Non-pigmented ciliary epithelial cell (primary cell): ENCODE measurements at places on chromosomes 13 and 19.

- no peak for DNase-seq
These were observed 2.1 kb upstream of the GRWD1 start for GRCh38 chr19:48443731-48444128.

GRCh38 chr13:28297341-28297740 lies 159.0 kb downstream of the PAN3 start:
- DNase-seq, result no peak

GRCh38 chr13:33108620-33109019 lies 92.4 kb downstream of the KL start:
- DNase-seq, result no peak

- no peak for DNase-seq
These were observed 991 bp downstream of the OBI1 start for GRCh38 chr13:78657699-78658629.

DNA sequence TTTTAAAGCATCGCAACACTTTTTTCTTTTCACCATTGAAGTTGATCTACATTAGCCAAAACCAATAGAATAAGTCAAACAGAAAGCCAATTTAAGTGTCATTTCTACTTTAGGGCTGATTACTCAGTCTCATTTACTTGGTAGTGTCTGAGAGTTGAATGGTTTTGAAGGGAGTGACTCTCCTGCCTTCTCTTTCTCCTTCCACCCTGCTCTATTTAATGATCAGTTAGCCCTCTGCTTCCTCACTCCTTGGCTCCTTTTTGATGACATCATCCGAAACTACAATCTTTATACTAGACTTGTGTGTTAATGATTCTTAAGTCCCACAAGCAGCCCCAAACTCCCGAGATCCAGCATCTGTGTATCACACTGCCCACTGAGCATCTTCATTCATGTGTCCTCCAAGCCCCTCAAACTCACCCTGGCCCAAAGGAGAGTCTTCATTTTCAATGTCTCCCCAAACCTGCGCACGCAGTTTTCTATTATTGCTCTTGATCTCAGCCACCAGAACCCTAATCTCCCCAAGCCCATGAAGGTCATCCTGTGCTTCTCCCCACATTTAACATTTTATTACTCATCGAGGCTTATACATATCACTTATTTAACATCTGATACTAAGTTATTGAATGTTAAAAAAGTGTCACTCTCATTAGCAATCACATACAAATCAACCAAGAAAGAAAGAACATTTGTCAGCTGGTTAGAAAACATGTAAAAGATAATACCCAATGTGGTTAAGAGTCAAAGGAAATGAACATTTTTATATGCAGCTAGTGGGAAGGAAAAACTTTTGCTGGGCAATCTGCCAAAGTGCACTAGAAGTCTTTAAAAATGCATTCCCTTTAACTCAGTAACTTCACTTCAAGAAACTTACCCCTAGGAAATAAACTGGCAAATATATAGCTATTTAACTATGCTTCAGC lies 32.2 kb upstream of the ARGLU1 start:
- DNase-seq, result peak; percentile 70

GRCh38 chr19:38033658-38034491 lies 126.9 kb downstream of the SIPA1L3 start:
- no peak for DNase-seq

GRCh38 chr13:62129000-62129551 lies 713.4 kb upstream of the PCDH20 start:
- no peak for DNase-seq

GRCh38 chr19:52522551-52522950 lies 4.9 kb upstream of the ZNF808 start:
- no peak for DNase-seq

DNA sequence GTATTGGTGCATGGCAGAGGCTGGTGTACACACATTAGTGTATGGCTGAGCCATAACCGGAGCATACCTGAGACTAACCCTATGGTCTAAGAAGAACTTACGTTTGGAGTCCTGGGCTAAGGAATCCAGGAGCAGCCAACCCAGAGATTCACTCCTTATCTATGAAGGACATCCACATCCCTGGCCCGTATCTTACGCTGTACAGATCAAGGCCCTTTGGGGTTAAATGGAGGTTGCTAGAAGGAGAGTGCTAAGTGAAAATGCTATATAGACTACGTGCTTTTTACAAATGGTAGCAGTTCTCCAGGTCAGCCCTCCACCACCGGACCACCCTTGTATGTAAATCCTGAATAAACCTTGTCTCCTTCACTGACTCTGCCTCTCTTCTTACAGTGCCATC lies 1.9 kb upstream of the SUGT1 start:
- no peak for DNase-seq

- peak; percentile 34 for DNase-seq
These were observed 43.4 kb upstream of the MAP3K10 start for GRCh38 chr19:40147693-40148347.

GRCh38 chr13:114101358-114102130 lies 30.9 kb downstream of the RASA3 start:
- DNase-seq, result no peak

DNA sequence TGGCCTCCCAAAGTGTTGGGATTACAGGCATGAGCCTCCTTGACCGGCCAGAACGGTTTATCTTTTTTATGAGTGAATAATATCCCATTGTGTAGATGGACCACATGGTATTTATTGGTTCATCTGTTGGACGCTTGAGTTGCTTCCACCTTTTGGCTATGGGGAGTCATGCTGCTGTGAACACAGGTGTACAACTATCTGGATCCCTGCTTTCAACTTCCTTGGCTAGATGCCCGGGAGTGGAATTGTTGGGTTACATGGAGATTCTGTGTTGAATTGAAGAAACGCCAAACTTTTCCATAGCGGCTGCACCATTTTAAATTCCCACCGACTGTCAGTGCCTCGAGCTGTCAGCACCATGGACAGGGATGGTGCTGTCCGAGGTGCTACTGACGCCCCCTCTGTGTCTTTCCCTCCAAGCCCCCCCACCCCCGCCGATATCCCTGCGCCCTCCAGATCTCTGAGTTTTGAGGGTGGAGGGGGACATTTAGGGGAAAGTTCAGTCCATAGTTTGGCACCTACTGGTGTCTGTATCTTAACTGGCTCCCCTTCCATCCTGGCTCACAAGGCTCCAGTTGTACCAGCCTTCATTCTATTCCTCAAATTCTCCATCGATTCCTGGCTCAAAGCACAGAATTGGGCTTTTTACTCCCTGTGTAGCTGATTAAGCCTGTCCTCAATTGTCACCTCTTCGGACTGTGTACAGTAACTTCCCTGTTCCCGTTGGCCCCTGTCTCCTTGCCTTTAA lies 27.3 kb downstream of the PNPLA6 start:
- no peak for DNase-seq

- no peak for DNase-seq
These were observed 3.7 kb upstream of the AKAP8L start for GRCh38 chr19:15422296-15423075.

- no peak for DNase-seq
These were observed 59.0 kb downstream of the EPS15L1 start for GRCh38 chr19:16412596-16413355.

GRCh38 chr19:4120559-4121272 lies 3.2 kb downstream of the MAP2K2 start:
- peak; percentile 17 for DNase-seq

GRCh38 chr13:33290421-33290965 lies 4.9 kb upstream of the STARD13 start:
- no peak for DNase-seq

- DNase-seq, result no peak
These were observed 233.3 kb upstream of the DACH1 start for GRCh38 chr13:72100339-72100738.

- peak; percentile 81 for DNase-seq
These were observed 177.5 kb downstream of the DCLK1 start for GRCh38 chr13:35953537-35954206.

DNA sequence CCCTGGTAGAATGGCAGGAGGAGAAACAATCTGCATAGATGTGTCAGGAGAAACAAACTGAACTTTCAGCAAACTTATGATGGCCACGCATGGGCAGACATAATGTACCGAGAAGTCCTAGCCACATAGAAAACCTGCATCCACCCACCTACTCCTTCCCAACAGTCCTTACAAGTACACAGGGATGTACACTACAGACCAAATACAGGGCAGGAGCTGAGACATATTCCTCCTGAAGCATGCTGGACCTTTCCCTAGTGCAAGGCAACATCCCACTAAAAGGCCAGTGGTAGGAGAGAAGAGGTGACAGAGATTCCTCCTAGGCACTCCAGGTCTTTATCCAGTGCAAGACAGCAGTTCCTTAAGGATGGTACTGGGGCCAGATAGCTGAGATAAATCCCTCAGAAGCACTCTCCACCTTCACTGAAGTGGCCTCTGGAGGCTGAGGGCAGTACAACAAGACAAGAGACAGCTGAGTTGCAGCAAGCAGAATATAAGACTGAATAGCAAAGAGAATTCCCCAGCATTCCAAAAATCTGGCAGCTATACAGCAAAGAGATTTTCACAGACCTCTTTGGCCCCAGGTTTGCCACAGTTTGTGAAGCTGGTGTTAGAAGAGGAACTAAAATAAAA lies 18.3 kb downstream of the VWA8 start:
- no peak for DNase-seq

DNA sequence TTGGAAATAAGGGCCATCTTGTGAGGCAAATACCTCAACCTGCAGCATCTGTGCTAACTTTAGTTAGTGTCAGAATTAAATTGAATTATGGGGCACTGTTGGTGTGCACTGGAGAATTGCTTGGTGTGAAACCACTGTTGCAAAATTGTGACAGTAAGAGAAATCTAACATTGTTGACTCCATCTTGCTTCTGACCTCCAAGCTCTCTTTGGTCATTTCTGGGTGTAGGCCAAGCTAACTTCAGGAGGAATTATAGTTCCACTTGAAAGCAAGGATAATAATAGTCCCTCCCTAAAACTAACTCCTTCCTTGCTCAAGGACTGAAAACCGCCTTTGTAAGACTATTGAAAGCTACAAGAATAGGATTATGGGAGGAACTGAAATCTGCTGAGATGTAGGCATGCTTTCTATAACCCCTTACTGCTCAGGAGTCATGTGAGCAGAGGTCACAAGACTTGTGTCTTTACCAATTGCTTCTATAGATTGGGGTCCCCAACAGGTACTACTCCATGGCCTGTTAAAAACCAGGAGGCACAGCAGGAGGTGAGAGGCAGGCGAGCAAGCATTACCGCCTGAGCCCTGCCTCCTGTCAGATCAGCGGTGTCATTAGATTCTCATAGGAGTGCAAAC lies 24.9 kb upstream of the GAS6 start:
- DNase-seq, result no peak

DNA sequence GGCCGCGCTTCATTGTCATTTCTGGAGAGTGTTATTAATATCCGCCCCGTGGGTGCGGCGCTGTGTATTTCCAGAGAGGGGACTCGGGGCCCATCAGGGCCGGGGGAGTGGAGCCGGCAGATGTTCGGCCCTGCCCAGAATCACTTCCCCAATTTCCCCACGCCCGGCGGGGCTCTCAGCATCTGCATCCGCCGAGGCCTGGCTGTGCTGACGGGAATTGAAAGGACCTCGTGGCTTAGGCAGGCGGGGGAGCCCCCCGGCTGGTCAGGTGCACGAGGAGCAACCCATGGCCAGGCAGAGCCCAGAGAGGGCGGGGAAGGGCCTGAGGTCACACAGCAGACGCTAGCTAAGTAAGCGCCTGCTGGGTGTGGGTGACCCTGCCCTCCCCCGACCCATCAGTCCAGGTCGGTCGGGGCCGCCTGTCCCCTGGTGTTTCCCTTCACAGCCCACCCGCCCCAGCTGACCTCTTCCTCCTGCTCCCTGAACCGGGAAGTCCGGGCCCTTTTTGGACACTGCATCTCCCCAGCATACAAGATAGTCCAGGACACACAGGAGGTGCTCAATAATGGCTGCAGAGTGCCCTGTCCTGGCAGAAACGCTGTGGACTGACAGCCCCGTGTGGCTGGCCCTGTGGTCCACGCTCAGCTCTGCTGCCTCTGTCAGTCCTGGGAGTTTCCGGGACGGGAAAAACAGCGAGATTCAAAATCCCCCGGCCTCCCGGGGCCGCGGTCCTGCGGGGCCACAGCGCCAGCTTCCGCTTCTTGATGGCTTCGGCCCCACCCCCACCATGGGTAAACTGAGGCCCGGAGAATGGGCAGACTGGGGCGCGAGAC lies 22.1 kb downstream of the ARID3A start:
- no peak for DNase-seq

GRCh38 chr19:37583340-37583739 lies 11.3 kb downstream of the ZNF571 start:
- DNase-seq, result no peak

DNA sequence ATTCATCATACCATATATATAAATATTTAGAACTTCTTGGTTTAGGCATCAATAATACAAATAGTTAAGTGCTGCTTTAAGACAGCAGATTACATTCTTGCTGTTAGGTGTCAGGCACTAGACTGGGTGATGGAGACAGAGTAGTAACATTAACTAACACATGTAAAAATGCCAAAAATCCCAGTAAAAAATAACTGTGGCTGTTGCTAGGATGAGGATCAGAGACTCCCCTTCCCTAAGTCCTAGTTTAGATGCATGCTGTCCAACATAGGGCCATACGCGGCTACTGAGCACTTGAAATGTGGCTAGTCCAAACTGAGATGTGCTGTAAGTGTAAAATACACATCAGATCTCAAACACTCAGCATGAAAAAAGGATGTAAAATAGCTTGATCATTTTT lies 94.7 kb downstream of the CDADC1 start:
- no peak for DNase-seq

DNA sequence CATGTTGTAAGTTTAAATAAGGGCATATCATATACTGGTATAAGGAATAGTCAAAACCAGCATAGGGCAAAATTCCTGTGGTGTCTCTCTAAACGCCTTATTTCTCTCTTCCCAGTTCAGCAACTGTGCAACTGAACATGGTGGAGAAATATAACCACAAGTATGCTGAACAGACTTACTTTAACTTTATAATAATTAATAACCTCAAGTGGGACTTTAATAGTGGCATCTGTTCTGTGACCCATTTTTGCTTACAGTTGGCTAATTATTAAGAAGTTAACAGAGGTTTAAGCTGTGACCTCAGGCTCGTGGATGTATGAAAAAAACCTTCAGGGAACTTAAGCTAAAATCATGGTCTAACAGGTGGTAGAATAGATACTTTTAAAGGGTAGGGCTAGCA lies 54.3 kb downstream of the MICU2 start:
- no peak for DNase-seq

GRCh38 chr13:83825676-83826075 lies 56.6 kb downstream of the SLITRK1 start:
- no peak for DNase-seq

GRCh38 chr19:51123802-51124201 lies 904 bp upstream of the SIGLEC9 start:
- no peak for DNase-seq

GRCh38 chr19:447816-448560 lies 12.8 kb downstream of the SHC2 start:
- DNase-seq, result no peak

- no peak for DNase-seq
These were observed 6.7 kb downstream of the RGCC start for GRCh38 chr13:41463838-41464602.
